ENCODE measurements at places on chromosomes 2 and 18. TPM values are rescaled to one million over a fixed set of nuclear protein-coding genes. Genes with fewer than 3 reads are reported as not detected.

GRCh38 chr18:65788373-65788772 is 37.6 kb downstream of the CDH7 start:
- DNase-seq, result no peak
- no peak overlapping the region for H3K27ac ChIP-seq
- H3K36me3 ChIP-seq, result no peaks in the 10 kb centered on the region
- H3K27me3 ChIP-seq, result no peaks in the 10 kb centered on the region
- H3K4me1 ChIP-seq, result no peaks in the 10 kb centered on the region
- H3K4me3 ChIP-seq, result no peak overlapping the region

DNA sequence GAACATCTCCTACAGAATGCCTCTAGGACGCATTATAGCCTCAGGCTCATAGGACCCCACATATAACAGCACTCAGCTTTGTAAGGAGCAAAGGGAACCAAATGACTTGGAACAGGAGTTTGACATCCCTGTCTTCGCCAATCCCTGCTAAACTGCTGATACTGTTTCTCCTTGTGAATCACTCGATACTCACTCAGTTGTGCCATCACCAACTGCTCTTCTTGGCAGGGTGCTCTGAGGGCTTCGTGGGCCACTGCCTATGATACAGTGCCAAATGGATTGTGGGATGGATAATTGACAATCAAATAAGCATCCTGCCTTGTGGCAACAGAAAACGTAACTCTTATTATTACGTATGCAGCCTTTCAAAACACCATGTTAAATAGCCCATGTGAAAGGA is 396.3 kb downstream of the RIT2 start:
- H3K27ac ChIP-seq, result no peak overlapping the region
- no peaks in the 10 kb centered on the region for H3K4me1 ChIP-seq
- H3K4me3 ChIP-seq, result no peak overlapping the region
- H3K27me3 ChIP-seq, result no peaks in the 10 kb centered on the region
- no peak for DNase-seq
- no peaks in the 10 kb centered on the region for H3K36me3 ChIP-seq

- no peaks in the 10 kb centered on the region for H3K36me3 ChIP-seq
- peak overlapping the region; percentile 81 for H3K4me3 ChIP-seq
- H3K27me3 ChIP-seq, result no peaks in the 10 kb centered on the region
- no peak overlapping the region for H3K27ac ChIP-seq
These were observed 788 bp downstream of the ARMC9 start for GRCh38 chr2:231199219-231199618.

Gene FNDC4
- 6.4 TPM for total RNA-seq

All from gastrocnemius medialis (tissue), 4 donors.